ENCODE measurements at places on chromosomes 2 and 18.

DNA sequence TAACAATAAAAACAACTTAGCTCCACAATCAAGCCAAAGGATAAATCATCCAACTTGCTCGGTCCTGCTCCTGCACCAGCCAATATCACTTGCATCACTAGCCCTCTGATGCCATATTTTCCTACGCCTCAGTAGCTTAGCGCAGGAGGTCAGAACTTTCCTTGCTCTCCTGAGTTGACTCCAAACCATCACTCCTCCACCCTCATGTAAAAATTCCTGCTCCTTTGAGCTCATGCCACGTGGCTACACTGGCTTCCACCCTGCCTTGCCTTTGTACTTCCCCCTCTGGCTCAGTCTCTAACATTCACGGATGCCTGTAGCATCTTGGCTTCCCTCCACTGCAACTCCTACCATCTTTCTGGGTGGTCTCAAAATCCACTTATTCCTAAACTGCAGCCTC is 25.2 kb downstream of the AAK1 start:
- no peak for DNase-seq

GRCh38 chr18:58727776-58728500 is 56.7 kb downstream of the MALT1 start:
- DNase-seq = no peak

DNA sequence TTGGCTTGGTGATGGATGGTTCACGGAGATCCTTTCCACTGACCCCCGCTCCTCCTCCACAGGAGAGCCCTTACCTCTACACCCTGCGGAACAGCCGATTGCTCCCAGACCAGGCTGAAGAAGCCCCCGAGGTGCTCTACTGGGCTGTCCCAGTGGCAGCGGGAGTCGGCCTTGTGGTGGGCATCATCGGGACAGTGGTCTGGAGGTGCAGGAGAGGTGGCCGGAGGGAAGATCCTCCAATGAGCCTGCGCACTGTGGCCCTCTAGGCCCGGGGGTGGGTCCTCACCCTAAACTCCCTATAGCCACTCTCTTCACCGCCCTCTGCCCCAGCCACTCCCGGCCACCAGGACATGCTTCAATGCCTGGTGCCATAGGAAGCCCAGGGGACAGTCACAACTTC is 108.8 kb upstream of the PPP1CB start:
- DNase-seq = no peak

- no peak for DNase-seq
Observed at GRCh38 chr2:7024261-7024660, 107.0 kb downstream of the RNF144A start.

DNA sequence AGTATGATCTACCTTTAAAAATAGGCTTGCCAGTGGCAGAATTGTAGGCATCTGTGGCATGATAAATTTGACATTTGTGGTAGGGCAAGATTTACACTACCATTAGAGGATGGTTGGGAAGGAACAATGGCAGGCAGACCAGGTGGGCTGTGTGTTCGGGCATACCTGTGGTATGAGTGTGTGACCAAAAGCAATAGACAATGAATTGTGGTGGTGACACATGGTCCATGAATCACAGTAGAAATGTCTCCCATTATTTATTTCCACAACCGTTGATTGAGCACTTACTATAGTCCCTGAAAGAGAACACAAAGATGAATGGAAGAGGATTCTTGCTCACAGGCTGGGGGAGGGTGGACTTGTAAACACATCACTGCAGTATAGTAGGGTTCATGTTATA is 29.9 kb upstream of the RUFY4 start:
- no peak for DNase-seq

DNA sequence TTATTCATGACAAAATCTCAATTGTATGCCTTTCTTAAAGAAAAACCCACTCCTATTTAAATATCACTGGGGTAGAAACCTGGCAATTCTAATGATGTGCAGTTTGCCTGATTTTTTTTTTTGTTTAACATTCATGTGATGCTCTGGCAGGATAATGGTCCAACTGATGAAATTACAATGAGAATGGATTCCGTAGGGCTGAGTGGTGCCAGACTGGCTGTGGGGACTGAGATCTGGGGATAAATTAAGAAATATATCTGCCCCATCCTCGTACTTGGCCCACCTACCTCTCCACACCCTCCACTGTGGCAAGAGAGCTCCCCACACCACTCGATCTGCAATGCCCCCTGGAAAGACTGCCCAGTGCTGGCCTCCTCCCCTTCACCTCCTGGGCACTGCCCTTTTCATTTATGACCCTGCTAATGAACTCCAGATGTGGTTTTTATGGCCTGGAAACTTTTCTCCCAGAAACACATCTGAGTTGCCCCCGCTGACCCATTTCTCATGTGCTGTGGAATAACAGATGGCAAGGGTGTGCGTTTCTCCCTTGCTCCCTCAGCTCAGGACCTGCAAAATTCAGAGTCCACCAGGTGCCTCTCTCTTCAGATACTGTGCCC is 33.0 kb upstream of the RPL37A start:
- no peak for DNase-seq

- DNase-seq = no peak
Observed at GRCh38 chr2:217945530-217945929, 57.3 kb downstream of the TNS1 start.

- no peak for DNase-seq
Observed at GRCh38 chr2:11505652-11506610, 27.9 kb upstream of the GREB1 start.

DNA sequence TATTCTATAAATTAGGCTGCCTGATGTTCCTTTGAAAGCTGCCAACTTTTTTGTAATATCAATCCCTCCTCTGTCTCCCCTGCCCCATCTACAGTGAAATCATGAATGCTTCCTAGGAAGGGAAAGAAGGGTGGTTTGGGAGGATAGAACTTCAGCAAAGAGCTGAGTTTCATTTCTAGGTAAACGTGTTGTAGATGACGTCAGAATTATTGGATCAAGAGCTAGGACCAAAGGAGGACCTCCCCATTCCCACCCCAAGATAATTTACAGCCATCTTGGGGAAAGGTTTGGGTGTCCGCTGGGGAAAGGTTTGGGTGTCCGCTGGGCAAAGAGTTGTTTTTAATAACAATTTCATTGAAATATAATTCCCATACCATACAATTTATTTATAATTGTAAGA is 11.2 kb upstream of the ANKRD53 start:
- no peak for DNase-seq

DNA sequence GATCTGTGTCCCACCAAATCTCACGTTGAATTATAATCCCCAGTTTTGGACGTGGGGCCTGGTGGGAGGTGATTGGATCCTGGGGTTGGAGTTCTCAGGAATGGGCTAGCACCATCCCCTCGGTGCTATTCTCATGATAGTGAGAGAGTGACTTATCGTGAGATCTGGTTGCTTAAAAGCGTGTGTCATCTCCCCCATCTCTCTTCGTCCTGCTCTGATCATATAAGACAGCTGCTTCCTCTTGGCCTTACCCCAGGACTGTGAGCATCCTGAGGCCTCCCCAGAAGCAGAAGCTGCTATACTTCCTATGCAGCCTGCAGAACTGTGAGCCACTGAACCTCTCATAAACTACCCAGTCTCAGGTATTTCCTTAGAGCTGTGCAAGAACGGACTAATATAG is 163.7 kb upstream of the NDUFV2 start:
- DNase-seq = no peak

- DNase-seq = no peak
Observed at GRCh38 chr2:19288291-19288690, 70.1 kb downstream of the OSR1 start.

GRCh38 chr2:105442721-105443120 is 43.9 kb upstream of the FHL2 start:
- no peak for DNase-seq

DNA sequence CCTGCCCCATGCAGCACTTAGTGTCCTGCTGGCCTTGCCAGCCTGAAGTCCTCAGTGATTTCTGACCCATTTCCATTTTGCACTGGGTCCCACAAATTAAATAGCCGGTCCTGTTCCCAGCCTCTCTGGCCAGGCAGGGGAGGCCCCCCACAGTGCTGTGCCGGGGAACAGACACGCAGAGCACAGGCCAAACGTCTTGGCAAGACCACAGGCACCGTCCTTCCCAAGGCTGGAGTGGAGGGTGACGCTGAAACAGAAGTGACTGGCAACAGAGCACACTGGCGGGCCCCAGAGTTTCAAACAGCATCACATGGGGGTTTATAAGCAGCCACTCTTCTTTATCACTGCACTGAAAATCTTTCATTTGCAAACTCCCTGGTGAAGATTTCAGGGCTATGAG is 52.2 kb downstream of the EDAR start:
- DNase-seq = no peak

DNA sequence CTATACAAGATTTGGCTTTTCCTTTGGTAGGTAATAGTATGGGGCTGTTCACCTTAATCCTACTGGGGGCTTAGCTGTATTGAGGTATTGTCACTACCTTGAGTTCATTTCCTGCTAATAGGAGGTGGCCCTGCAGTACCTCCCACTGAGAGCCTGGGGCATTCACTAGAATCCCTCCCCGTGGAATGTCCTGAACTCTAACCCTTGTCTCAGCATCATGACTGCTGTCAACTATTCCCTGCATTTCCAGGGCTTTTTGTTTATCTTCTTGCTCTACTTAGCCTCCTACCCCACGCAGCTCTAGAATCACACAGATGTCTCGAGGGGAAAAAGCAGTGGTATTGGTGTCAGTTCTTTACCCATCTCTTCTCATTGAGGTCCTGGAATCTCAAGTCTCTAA is 542.3 kb downstream of the METTL4 start:
- DNase-seq = no peak

DNA sequence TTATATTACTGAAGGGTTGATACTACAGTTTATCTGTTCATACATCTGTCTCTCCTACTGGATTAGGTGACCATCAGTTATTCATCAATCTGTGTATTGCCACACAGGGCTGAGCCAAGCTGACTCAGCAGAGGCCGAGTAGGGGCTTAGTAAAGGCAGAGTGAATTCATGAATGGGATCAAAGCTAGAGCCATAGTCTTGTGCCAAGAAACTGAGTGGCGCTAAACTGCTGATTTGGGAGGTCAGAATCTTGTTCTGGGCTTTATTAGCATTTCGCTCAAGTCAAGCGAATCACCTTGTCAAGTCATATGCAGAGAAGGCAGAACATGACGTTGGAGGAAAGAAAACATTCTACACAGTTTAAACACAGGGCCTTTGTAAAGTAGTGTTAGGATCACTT is 34.1 kb downstream of the SOCS6 start:
- DNase-seq = no peak

GRCh38 chr2:41923156-41923786 is 124.5 kb upstream of the PKDCC start:
- DNase-seq = no peak

DNA sequence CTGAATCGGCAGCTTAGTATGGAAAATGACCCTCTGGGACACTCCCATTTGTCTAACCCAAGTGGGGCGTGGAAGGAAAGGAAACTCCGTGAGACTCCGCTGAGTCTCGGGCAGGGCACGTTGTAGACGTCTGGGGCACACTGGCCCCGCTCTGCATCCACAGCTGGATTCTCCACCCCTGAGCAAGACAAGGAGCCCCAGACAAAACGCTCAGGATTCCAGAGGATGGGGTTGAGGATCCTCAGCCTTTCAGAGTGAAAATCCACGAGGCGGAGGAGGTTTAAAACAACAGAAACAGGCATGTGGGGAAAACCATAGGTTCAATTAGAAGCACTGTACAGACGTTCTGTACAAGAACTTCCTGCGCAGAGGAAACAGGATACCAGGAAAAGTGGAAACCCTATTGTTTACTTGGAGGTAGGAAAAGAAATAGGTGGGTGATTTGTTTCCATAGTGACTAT is 124.9 kb upstream of the ZNF236 start:
- DNase-seq = no peak

DNA sequence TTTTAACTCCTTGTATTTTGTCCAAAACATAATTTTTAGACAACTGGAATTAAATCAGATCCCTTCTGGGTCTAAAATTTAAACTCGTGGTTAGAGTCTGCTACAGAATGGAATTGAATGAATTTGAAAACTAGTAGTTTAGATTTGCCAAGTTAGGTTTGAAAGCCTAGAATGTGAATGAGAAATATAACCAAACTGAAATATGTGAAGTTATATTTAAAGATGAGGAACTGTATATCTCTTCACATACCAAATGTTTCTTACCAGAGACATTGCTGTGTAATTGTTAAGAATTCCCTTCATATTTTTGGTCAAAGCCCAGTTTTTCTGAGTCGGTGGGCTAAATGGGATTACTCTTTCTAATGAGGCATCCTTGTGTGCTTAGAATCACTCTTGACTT is 74.2 kb downstream of the LPIN1 start:
- no peak for DNase-seq

DNA sequence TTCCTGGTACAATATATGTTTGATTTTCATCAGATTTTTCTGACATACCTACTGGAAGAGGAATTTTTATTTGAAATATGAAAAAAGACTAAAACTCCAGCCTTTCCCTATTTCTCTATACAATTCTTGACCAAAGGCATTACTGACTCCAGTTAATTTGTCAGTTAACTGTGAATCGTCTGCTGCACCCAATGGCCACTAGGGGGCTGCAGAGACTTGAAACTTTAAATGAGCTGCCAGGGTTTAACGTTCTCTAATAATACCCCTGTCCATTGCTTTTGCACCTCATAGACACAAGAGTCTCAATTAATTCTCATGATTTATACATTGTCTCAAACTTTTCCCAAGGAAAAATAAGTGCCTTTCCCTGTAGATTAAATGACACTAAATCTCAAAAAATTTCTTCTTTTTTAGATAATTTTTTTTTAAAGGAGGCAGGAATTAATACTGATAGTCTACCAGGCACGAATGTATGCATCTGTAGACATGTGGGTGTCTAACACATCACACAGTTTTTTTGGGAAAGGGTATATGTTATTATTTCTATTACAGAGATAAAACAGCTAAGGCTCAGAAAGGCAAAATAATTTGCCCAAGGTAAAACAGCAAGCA is 1.8 kb upstream of the ALK start:
- DNase-seq = peak; percentile 5

GRCh38 chr2:217185265-217185995 is 325.6 kb upstream of the TNP1 start:
- DNase-seq = no peak

DNA sequence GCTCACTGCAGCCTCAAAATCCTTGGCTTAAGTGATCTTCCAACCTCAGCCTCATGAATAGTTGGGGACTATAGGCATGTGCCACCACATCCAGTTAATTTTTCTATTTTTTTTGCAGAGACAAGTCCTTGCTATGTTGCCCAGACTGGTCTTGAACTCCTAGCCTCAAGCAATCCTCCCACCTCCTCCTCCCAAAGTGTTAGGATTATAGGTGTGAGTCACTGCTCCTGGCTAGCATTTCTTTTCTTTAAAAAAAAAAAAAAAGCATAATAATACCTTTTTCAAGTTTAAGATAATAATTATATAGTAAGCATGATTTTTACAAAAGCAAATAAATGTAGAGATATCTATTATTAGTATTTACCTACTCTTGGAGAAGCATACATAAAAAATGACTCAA is 36.1 kb downstream of the PPP4R1 start:
- no peak for DNase-seq

GRCh38 chr2:21423854-21424253 is 300.1 kb downstream of the TDRD15 start:
- DNase-seq = no peak

GRCh38 chr18:11119550-11119949 is 29.8 kb downstream of the PIEZO2 start:
- no peak for DNase-seq

- no peak for DNase-seq
Observed at GRCh38 chr18:62445386-62445917, 77.4 kb upstream of the ZCCHC2 start.
